NCI-H2081 (cell line): ENCODE measurements at places on chromosomes 3 and 15.

DNA sequence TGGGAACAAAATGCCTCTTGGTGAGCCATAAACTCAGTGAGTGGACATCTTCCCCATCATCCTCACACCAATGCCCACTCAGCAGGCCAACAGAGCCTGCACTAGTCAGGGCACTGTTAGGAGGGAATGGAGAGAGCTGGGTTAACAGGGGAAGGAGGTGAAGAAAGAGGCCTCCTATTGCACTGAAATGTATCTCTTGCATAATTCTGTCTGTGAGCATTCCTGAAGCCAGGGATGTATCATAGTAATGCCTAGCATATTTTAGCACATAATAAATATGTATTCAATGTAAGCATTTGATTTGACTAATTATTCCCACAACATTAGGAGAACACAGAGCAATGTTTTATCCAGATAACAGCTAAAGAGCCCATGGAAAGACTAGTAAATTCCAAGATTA, 81.2 kb downstream of the ANO10 start:
- no peak for DNase-seq

DNA sequence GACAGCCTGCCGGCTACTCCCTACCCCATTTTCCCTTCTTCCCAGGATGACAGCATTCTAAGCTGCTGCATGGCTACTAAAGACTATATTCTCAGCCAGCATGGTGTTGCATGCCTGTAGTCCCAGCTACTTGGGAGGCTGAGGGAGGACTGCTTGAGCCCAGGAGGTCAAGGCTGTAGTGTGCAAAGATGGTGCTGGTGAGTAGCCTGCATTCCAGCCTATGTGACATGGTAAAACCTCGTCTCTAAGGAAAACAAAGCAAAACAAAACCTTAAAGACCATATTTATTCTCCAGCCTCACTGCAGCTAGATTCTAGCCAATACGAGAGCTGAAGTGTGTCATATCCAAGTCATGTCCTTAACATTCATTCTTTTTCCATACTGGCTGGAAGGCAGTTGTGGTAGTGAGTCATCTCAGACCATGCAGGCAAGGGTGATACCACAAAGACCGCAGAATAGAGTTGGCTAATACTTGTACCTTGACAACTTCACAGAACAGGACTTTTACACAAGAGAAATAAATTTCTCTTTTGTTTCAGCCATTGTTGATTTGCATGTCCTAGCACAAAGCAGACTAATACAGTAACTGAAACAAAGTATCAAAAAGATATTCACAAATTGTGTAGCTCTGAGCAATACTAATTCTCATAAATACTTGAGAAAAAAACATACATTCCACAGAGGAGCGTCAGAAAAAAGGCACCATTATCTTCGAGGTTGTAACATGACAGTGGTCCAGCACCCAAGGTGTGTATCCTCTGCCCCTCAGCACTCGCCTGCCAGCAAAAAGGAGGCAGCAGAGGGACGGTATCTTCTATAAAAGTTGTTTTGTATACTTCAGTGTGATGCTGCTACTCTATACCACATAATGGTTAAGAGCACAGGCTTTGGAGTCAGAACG, 14.8 kb downstream of the PBRM1 start:
- no peak for DNase-seq

DNA sequence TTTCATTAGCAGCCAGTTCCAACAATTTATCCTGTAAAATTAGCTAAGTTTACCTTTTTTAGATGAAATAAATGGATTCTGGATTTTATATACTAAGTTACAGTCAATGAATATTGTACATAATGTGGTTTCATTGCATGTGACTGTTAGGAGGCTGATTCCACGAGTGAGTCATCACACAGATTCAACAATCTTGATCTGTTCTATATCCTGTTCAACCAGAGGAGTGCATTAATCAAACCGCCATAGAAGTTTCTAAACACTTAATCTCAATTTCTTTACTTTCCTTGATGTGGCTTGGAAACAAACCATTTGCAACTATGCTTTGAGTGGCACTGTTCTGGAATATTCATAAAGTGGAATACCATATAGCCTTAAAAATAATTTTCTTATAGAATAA, 15.3 kb downstream of the DNAJC13 start:
- no peak for DNase-seq

DNA sequence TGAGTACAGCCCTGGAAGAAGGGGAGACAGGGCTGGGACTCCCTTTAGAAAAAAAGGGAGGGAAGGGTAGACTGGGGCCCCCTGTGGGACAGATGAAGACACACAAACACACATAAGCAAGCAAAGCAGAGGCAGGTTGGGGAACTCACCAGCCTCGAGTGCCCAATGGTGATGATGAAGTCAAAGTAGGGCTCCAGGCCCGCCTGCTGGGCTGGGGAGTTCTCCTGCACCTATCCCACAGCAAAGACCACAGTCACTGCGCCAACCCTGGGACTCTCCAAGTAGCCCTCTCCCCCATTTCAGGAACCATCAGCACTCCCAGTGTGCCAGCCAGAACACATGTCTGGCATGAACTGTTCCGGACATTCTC, 4.1 kb downstream of the GORASP1 start:
- DNase-seq, result no peak

DNA sequence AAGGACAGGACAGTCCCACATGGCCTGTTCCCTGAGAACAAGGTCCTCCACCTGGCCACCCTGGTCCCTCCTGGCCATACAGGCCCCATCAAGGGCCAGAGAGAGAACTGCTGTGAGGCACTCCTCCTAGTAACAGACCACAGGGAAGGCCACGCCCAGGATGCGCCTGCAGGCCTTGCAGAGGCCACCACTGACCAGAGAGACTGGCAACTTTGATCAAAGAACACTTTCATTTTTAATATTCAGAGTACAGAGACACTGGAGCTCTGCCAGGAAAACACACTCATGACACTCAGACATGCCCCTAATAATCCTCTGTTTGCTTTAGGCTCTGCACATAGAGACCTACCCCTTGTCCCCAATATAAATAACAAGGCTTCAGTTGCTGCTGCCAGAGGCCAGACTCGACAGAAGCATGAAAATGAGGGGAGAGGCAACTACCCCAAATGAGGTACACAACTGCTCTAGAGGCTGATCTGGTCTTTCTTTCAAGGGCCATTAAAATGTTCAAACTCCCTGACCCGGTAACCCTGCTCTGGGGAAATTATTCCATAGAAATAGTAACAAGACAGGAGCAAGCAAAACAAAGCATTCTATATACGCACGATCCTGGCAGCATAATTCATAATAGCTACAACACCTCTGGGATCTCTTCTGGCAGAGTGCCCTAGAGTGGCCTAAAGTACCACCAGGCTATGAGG, 44.8 kb downstream of the CCDC12 start:
- no peak for DNase-seq

DNA sequence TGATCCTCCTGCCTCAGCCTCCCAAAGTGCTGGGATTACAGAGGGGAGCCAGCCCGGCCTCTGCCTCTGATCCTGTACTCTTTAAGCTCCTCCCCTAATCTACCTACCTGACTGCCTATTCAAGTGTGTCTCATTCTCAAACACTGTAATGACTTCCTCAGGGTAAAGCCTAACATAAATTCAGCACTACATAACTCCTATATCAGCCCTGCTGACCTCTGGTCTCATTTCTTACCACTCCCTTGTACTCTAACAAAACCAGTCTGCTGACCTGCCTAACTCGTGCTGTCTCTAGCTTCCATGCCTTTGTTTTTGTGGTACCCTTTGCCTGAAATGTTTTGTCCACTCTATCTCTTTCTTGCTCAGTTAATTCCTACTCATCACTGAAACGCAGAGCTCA, 172.1 kb upstream of the IL12A start:
- no peak for DNase-seq

GRCh38 chr3:195080571-195081151, 190.3 kb downstream of the XXYLT1 start:
- DNase-seq, result peak; percentile 74

DNA sequence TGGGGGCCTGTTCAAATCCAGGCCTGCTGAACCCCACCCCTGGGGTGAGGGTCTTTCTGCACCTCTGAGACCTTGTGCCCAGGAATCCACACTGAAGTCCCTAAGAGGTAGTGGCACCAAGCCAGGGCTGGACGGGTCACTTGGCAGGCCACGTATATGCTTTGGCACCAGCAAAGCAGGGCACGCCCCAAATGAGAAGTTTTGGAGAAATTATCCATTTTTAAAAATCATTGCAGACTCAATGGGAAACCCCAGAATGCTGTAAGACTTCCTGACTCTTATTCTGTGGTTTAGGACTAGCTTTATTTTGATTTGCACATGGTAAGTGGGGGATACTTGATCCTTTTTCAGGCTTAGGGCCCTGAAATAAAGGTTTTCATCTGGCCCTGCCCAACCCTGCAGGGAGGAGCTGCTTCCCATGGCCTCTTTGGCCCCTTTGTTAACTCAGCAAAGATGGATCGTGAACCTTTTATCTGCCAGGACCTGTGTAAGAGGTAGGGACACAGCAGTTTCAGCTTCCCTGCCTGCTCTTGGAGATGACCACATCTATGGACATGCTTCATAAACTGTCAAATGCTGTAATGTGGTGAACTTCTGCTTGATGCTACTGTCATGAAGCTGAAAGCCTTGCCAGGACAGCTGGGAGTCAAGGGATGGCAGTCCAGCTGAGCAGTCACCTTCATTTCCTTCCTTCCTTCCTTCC, 88.0 kb downstream of the HMG20A start:
- no peak for DNase-seq

GRCh38 chr3:27632431-27633223, 89.5 kb downstream of the EOMES start:
- DNase-seq, result no peak

DNA sequence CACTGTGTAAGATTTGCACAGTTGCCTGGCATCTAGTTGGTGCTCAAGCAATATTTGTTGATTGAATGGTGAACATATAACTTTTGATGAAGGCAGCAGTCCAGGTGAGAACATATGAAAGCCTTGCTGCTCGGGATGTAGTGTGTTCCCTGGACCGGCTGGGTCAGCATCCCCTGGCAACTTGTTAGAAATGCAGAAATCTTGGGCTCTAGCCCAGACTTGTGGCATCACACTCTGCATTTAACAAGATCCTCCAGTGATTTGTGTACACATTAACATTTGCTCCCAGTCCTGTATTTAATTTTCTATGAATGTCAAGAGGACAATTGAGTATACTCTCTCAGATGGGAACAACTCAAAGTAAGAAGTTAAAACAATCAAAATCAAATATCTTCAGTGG, 69.0 kb upstream of the SAMMSON start:
- no peak for DNase-seq

GRCh38 chr3:145191543-145191942, 969.4 kb downstream of the PLOD2 start:
- peak; percentile 42 for DNase-seq

DNA sequence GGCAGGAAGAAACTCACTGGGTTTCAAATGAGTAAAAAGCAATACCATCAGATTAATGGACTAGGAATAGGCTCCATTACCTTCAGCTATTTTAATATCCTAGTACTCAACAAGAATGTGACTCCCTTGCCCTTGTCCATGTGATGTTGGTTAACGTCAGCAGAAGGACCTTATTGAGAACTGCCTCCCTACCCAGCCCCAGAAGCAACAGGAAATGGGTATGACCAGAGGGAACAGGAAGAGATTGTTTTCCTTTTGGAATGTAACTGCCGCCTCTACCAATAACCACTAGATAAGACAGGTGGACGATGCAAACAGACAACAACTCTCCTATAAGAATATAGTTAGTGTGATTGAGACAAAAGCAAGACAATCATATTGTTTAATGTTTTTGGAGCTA, 10.4 kb upstream of the MME start:
- DNase-seq, result no peak

DNA sequence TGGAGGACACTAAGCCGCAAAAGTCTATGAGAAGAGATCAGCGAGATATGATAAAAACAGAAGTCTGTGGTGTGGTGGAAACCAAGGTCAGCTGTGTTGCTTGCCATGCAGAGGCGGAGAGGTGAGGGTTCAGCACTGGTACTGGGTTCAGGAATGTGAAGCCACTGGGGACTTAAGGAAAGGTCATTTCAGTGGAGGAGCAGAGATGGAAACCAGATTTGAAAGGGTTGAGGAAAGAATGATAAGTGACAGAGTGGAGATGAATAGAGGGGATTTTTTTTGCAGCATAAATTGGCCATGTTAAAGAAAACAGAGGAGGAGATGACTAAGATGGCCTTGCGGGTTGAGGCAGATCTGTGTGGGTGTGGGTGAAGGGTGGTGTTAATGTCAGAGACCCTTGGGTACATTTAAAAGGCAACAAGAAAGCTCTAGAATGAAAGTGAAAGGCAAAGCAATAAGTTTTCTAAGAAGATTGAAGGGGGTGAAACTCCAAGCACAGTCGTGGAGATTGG, 265.5 kb downstream of the ADAMTSL3 start:
- no peak for DNase-seq
